ENCODE measurements at places on chromosomes 3 and 15.
A peak's percentile ranks its signal among the peaks of the same experiment; 100 is the strongest.

- no peak for DNase-seq
Observed at GRCh38 chr3:94063496-94064119, 747 bp downstream of the NSUN3 start.

- DNase-seq, result no peak
Observed at GRCh38 chr15:99359769-99360168, 108.5 kb downstream of the LRRC28 start.

DNA sequence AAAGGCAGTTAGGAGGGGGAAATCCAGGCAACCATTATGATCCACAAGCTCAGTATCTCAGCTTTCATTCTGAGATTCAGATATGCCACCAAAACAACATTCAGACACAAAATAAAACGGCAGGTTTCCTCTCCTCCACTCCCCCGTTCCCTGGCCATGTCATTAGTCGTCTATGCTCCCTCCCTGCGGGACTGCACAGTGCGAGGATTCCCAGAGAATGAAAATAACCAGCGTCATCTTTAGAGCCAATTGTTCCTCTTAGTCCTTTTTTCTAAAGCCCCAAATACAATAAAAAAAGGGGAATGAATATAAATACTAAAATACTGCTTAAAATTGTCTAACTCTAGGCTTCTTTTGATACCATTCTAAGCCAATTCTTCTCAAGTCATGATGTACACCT is 7.8 kb upstream of the SLCO3A1 start:
- DNase-seq, result no peak

- DNase-seq, result no peak
Observed at GRCh38 chr15:65819563-65819960, 27.5 kb upstream of the DENND4A start.

- no peak for DNase-seq
Observed at GRCh38 chr15:91953432-91953831, 99.9 kb downstream of the SLCO3A1 start.

DNA sequence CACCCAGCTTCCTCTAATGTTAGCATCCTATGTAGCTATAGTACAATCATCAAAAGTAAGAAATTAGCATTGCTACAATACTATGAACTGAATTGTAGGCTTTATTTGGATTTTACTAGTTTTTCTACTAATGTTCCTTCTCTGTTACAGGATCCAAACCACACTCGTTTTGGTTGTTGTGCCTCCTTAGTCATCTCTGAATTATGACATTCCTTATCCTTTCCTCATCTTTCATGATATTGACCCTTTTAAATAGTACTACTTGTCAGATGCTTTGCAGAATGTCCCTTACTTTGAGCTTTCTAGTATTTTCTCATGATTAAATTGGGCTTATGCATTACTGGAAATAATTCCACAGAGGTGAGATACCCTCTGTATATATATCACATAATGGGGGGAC is 265.4 kb downstream of the VPS13C start:
- no peak for DNase-seq

- no peak for DNase-seq
Observed at GRCh38 chr3:13853978-13854296, 25.9 kb downstream of the WNT7A start.

DNA sequence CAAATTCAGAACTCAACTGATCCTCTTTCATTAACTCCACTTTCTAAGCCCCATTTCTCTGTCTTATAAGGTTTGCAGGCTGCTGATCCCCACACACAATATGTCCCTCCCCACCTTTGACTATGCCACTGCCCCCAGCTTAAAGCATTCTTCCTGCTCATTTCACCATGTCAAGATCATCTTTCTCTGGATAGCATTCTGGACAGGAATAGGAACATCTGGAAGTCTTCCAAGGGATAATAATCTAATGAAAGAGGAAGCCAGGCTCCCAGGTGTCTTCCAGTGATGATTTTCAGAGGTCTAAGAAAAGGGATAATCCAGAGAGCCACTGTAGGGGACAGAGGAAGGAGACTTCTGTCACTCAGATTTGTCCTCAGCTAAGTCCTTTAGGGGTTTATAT is 54.6 kb upstream of the GALNT15 start:
- DNase-seq, result no peak

DNA sequence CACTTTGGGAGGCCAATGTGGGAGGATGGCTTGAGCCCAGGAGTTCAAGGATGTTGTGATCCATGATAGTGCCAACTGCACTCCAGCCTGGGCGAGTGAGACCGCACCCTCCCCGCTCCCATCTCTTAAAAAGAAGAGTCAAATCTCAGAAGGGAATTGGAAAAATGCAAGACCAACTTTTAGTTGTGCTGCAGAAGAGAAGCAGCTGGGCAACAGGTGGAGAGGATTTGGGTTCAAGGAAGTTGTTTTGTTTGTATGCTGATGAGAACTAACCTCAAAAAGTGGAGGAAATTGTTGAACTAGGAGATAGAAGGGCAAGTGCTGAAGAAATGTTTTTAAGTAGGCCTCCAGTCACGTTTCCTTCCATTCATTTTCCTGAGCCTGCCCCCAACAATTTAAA is 12.8 kb upstream of the PDCD7 start:
- DNase-seq, result no peak

- DNase-seq, result peak; percentile 43
Observed at GRCh38 chr3:5022966-5023776, 43.9 kb downstream of the BHLHE40 start.

DNA sequence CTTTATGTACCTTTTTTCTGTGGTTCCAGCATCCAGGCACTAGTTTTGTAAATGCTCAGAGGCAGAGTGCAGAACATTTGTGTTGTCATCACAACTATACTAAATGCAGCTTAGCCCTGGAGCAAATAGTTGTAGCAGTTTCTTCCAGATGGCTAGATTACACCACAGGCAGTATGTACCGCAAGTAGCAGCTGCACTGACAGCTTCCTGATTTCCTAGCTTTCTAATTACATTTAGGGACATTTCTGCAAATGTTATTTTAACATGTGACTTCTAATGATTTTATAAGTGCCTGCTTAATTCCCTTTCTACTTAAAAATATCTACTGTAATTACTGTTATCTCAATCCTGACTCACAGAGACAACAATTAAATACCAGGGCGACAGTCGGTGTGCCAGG is 106.5 kb downstream of the NR2E3 start:
- DNase-seq, result no peak

- no peak for DNase-seq
Observed at GRCh38 chr3:100179692-100180349, 65.5 kb upstream of the FILIP1L start.

- DNase-seq, result peak; percentile 77
Observed at GRCh38 chr3:10816019-10816862, at the start of gene SLC6A11. Gene SLC6A11 (plus strand): TSS chr3:10816228. CDS start chr3:10816266, 38 bp downstream.

DNA sequence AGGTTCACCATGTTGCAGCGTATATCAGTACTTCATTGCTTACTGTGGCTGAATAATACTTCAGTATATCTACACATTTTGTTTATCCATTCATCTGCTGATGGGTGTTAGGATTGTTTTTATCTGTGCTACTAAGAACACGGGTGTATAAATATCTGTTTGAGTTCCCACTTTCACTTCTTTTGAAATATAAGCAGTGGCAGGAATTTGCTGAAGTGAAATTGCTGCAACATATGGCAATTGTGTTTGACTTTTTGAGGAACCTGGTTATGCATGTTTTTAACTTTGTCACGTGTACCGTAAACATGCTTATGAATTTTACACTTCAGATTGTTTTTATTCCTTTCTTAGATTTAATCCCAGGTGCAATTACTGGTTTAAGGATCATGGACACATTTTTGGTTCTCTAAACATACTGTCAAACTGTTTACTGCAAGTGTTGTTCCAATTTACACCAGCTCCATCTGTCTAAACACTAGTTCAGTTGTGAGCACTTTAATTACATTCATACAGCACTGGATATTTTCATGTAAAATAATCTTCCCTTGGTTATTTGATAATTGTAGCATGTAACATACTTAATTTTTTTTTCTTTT is 23.1 kb downstream of the TRAK1 start:
- no peak for DNase-seq

DNA sequence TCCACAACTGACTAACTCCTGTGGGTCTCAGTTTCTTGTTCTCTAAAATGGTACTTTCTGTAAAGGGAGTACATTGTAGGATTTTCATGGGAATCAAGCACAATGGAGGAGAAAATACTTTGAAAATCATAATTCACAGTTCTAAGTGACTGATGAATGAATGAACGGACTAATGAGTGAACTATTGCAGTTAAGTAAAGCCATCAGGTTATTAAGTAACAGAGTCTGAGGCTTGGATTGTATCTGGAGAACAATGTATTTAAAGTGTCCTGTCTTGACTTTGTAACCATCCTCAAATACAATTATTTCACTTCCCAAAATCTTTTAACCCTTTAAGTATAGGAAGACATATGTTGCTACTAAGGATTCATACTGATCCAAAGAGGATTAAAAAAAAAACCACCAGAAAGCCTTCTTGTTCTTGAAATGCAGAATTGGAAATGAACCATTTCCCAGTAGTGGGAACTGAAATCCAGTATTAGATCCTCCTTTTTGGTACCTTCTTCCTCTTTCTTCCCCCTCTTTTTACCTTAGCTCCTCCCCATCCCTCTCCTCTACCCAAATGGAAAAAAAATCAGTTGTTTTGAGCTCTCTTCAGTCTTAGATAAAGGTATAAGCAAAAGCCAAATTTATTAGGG is 13.2 kb upstream of the BCL6 start:
- DNase-seq, result no peak

DNA sequence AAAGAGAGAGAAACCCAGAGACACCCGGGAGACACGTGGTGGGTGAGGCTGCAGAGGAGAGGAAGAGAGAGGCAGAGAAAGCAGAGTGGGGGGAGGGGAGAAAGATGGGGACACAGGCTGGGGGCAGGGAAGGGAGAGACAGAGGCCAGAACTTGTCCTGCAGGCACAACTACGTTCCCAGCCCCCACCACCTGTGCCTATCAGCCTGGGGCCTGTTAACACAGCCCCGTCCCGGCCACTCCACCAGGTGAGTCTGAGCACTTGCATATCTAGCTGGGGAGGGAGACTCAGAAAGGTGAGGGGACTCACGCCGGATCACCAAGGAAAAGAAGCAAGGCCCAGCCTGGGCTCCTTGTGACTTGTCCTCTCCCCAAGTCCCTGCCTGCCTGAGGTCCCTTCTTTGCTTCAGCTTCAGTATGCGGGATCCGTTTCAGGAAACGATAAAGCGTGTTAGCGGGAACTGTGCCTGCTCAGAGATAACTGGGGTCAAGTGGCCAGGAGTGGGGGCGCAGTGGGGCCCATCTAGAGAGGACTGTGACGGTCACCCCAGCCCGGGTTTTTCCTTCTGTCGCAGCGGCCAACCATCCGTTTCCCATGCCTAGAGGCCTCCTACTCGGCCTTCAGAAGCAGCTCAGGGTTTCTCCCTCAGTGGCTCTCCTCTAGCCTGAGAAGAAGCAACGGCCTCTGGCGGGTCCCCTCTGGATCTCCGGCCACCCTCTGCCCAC is 10.3 kb downstream of the LINGO1 start:
- DNase-seq, result no peak
